Common myeloid progenitor, CD34-positive (primary cell): ENCODE measurements at places on chromosomes 3 and 15.

- peak; percentile 94 for DNase-seq
These were observed 62.7 kb upstream of the KLF13 start for GRCh38 chr15:31263751-31264558.

DNA sequence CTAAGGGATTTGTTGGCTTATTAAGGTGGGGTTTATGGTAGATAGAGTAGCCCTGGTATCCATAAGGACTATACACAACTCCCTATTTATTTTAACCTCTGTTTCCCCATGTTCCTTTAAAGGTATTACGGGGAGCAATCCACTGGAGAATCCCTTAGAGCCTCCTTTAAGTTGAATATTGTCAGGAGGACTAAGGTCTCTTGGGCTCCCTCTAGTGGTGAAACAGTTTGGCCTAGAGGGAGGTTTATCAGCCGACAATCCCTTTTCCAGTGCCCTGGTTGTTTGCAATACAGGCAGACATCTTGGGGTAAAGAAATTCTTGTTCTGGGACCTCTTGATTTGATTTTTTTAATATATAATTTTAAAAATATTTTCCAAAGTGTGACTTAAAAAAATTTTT, 12.9 kb downstream of the OPA1 start:
- peak; percentile 73 for DNase-seq

DNA sequence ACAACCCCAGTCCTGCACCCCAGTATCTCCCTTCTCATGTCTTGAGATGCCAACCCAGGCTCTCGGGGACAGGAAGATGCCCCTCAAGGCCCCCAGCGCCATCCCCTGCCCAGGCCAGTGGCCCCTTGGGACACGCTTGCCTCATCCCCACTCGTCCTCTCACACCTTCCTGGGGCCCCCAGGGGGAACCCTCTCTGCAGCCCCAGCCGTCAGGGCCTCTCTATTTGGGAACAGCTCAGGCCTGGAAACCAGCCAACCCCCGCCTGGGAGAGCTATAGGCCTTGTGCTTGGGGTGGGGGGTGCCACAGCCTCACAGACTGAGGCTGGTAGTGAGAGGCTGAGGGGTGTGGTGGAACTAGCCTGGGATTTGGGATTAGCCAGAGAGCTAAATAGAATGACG, 7.8 kb downstream of the LINGO1 start:
- DNase-seq, result no peak

GRCh38 chr3:178419071-178419470, 117.2 kb upstream of the KCNMB2 start:
- DNase-seq, result no peak

DNA sequence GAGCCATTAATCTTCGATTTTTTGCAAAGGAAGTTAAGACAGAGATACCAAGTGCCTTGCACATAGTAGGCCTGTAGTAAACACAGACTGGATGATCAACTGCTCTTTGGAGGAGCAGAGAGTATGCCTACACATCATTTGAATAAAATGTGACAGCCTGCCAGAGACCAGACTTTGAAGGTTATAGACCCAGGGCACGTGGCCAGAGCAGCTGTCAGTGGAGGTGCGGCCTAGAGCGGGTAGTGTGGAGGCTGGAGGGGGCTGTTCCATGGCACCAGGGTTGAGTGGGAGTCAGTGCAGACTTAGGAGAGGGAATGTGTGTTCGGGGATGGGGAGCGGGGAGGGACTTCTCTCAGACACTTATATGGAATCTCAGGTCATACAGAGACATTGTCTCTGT, 80.8 kb downstream of the SMAD3 start:
- no peak for DNase-seq

GRCh38 chr3:82467051-82467450, 705.6 kb upstream of the GBE1 start:
- DNase-seq, result no peak

GRCh38 chr15:79617071-79617470, 184.9 kb downstream of the MINAR1 start:
- no peak for DNase-seq

- DNase-seq, result no peak
These were observed 109.7 kb upstream of the SLC7A14 start for GRCh38 chr3:170695486-170696064.

- no peak for DNase-seq
These were observed 161.4 kb downstream of the ROBO1 start for GRCh38 chr3:79606414-79606813.

DNA sequence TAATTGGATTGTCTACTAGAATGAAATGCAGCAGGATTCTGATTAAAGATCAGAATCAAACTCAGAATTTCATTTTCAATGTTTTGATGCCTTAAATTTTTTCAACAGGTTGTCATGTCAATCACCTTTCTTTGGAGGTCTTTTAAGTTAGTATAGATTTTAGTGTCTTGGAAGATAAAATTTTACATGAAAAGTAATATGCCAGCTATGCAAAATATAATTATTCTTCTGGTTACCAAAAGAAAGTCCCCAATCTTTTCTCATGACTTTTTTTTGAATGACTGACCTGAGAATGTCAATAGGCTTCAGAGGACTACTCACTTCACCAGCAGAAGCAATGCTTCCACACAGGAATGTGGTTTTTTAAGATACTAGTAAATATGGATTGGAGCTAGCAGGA, 4.3 kb downstream of the FGF7 start:
- no peak for DNase-seq

- DNase-seq, result no peak
These were observed 170.3 kb downstream of the NUP210 start for GRCh38 chr3:13249664-13250390.

DNA sequence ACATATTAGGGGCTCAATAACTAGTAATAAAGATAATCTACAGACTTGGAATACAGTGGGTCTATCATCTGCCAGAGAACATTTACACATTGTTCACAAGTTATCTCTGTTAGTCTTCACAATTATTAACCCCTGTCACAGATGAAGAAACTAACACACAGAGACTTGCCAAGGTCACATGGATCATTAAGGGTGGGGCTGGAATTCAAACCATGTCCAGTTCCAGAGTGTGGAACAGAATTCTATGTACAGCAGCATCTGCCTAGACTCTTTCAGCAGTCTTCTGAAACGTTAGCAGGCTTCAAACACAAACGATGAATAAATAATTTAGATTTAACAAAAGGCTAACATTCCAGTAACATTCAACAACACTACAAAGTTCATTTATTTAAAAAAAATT, 673.9 kb upstream of the NR2F2 start:
- no peak for DNase-seq

DNA sequence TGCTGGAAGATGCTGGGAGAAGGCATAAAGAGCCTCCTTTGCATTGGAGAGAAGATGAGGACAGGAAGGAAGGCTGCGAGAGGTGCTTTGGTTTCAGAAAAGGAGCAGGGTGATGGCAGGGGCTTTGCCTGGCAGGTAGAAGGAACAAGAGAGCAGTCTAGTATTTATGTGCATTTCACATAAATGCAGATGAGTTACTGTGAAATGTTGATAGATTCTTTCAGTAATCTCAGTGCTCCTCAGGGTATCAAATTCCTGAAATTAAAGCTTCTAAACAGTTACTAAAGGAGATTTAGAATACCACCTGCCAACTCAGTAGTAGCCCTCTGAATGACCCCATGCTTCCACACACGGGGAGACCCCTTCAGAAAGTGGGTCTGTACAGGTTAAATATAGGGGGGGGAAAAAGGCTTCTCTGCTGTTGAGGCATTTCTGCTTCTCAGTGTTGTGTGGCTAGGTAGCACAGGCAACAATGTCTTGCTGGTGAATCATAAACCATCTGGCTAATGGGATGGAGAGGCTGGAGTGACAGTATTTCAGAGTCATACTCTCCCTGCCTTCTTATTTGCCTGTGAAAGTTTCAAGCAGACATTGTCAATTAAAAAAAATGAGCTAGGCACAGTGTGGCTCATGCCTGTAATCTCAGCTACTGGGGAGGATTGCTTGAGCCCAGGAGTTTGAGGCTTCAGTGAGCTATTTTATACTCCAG, 14.3 kb upstream of the FBXL22 start:
- DNase-seq, result no peak

DNA sequence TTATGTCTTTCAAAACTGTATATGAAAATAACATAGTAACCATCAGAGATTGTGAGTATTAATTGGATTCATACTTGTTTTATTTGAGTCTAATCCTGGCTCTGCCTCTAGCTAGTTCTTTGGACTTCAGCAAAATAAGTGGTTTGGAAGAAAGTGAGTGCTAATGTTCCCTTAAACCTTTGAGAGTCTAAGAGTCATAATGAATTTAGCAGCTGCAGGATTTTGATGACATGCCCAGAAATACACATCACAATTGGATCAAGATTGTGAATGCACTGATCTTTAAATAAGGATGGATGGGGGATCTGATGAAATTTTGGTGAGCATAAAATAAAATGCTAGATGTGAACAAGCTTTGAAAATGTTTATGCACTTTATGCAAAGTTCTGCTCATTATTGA, 79.9 kb upstream of the FAM98B start:
- DNase-seq, result no peak

DNA sequence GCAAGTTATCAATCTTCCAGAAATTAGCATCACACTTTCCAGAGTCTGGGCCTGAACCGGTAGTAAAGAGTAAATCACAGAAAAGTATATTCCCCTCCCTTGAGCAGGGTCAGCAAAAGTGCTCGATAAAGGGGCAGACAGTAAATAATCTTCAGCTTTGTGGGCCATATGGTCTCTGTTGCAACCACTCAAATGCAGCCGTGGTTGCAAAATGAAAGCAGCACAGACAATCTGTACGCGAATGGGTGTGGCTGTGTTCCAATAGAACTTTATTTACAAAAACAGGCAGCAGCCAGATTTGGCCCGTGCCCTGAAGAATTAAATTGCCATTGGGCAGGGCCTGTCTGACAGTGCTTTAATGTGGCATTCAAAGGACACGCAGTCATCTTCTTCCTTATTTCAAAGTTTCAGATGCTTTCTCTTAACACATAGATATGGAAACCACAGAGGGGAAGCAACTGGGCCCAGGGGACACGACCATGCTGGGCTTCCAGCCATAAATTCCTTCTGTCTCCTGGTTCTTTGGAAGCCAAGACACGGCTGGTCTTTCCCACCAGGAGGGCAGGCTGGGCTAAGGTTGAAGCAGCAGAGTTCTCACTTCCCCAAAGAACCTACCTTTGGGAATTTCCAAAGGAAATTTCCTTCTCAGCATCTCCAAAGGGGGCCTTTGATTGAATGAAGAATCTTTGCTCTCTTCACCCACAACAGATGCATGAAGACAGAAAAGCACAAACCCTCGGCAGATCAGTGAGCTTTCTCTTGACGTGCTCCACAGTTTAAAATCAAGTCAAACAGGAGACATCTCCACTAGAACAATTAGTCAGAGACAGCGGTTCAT, 489.8 kb upstream of the PROK2 start:
- peak; percentile 93 for DNase-seq

- no peak for DNase-seq
These were observed 25.9 kb downstream of the AGTR1 start for GRCh38 chr3:148723631-148724030.

DNA sequence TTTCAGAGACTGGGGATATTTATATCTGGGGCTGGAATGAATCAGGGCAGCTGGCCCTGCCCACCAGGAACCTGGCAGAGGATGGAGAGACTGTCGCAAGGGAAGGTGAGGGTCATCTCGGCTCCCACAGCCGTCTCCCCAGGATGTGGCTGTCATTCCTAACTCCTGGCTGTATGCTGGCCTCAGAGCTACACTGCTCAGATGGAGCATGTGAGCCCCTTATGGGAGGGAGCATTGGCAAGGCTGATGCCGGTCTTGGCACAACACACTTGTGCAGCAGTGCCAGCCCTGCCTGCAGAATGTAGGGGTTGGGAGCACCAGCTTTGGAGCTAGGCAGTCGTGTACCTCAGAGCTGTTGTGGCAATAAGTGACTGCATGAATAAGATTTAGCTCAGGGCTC, 5.2 kb downstream of the RCCD1 start:
- DNase-seq, result no peak

DNA sequence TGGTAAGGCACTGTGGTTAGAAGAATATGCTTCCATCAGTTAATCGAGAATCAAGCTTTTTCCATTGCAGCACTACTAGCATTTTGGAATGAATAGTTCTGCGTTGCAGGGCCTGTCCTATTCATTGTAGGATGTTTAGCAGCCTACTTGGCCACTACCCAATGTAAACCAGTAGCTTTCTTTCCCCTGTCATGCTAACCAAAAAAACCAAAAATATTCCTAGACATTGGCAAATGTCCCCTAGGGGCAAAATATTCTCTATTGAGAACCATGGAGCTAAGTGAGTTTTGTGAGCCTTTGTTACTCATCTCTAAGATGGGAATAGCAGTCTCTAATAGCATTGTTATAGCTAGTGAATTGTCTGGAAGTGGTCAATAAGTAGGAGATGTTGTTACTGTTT, 187.2 kb downstream of the CADPS start:
- DNase-seq, result no peak

GRCh38 chr15:91891788-91892345, 38.4 kb downstream of the SLCO3A1 start:
- DNase-seq, result no peak

GRCh38 chr3:142595581-142595950, 627 bp upstream of the PLS1 start:
- DNase-seq, result peak; percentile 52

DNA sequence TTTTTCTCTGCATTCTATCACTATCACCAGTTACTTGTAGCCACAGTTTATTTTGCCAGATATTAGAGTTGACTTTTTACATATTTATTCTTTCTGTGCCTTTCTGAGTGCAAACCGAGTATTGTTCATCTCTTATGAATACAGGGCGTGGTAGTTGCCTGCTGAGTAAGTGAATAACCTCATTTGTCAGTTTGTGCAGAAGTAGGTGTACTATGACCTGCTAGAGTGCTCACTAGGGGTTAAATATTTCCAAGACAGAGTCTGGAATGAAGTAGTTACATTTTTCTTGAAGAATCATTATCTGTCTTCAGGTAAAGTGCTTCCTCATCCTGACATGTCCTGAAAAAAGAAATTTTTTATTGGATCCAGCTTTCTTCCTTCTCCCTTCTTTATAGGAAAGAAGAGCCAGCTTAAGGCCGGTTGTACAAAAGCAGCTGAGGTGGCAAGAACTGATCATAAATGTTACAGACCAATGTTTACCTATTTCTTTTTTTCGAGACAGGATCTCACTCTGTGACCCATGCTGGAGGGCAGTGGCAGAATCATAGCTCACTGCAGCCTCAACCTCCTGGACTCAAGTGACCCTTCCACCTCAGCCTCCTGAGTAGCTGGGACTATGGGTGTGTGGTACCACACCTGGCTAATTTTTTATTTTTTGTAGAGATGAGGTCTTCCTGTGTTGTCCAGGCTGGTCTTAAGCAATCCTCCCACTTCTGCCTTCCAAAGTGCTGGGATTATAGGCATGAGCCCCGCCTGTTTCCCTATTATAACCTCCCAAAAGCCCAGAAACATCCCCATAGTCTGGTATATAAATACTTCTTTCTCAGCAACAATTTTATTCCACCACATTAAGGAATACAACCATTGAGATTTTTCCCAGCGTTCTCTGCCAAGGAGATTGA, 182.5 kb downstream of the TPRG1 start:
- no peak for DNase-seq

- peak; percentile 45 for DNase-seq
These were observed 16.8 kb downstream of the RPUSD3 start for GRCh38 chr3:9826815-9827573.

GRCh38 chr3:55723653-55724406, 236.7 kb upstream of the WNT5A start:
- DNase-seq, result no peak

DNA sequence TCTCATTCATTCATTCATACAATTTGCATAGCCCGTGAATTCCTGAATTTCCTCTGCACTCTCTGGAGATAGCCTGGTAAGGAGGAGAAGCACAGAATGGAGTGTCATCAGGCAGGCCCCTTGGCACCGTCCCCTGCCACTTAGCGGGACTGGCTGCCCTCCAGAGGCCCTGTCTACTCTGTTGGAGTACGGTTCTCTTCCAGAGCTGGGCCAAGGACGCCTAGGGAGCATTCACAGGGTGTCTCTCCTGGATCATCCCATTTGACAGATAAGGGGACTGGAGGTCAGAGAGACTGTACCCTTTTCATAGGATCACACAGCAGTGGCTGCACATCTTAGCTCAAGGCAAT, 48.0 kb downstream of the PTH1R start:
- DNase-seq, result no peak
